Stimulated activated CD4-positive, alpha-beta T cell treated with anti-CD3 and anti-CD28 coated beads, Interleukin-2, amount 100 ng/mL, for 24 hours (primary cell): ENCODE measurements at places on chromosomes 11 and 22.

GRCh38 chr22:46446799-46447198 lies 90.6 kb downstream of the CELSR1 start:
- no peak for DNase-seq

DNA sequence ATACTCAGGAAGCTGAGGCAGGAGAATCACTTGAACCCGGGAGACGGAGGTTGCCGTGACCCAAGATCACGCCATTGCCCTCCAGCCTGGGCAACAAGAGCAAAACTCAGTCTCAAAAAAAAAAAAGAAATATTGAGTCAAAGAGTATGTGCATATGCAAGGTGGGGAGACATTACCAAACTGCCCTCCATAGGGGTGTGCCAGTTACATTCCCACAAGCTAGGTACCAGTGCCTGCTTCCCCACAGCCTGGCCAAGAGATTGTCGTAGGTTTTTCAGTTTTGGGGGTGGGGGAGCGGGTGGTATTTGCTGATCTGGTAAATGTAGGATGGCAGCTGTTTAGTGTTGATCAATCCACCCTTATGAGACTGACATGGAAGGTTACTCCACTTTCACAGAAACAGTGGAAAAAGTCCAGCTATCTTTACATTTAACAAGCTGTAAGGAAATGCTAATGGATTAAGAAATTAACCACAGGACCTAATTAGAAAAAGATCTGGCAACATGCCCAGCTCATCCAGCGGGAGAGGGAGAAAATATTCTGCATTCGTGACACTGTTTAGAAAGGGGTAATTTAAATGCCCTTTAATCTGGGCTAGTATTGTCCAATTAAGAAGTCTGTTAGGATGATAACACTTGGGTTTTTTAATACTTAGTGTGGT lies 89.4 kb downstream of the PACS1 start:
- DNase-seq = no peak

DNA sequence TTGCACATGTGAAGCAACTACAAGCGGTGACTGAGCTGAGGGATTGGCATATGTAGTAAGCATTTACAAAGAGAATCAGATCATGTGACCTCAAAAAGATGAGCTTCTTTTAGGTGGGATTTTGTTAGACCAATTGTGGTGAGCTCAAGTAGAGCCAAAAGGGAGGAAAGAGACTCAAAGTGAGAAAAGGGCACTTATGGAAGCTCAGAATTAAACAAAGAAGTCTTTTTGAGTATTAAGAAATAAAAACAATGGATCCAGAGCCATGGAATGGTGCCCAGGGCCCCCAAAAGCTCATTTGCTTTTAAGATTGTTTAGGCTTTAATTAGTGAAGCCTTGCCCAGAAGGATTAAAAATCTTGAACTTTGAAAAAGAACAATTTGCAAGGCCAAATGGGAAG lies 246.7 kb upstream of the MPPED2 start:
- DNase-seq = no peak

- no peak for DNase-seq
Measured at GRCh38 chr11:5288906-5289550, 12.7 kb downstream of the OR51B4 start.
